Activated CD4-positive, alpha-beta T cell treated with anti-CD3 and anti-CD28 coated beads for 1 hour (primary cell): ENCODE measurements at places on chromosomes 11 and 22.

- no peak for DNase-seq
Measured at GRCh38 chr11:32087597-32087996, 3.3 kb upstream of the RCN1 start.

DNA sequence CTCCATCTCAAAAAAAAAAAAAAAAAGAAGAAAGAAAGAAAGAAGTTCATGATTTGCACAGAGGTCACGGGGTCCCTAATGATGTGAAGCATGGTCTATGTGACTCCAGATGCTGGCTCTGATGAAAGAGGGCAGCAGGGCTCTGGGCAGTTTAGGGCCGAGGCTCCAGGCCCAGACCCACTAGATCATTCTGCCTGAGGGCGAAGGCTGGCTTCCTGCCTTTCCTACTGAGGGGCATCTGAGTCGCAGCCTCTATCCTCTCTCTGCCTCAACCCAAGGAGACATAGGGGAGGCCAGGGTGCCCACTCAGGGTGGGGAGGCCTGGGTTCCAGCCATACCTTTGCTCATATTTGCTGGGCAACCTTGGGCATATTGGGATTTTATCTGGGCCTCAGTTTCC is 4.8 kb downstream of the SLC35E4 start:
- no peak for DNase-seq

DNA sequence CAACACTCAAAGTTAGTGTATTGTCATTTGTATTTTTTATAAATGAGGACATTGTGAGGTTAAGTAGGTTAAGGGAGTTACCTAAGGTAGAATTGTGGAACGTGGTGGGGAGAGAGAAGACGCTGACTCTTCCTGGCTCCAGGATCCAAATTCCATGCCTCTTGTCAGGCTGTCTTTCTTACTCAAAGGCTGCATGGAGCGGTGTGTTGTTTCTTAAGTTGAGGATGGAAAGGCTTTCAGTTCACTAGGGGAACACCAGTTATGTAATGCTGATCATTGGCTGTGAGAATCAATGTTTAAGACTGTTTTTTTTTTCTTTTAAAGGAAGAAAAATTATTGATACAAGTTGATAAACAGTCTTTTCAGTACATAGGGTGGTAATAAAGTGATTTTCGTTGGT is 2.9 kb downstream of the UBE2L3 start:
- no peak for DNase-seq

GRCh38 chr11:119149018-119149785 is at the start of gene ABCG4:
TSS of gene ABCG4 (plus strand) at chr11:119149052. CDS start at chr11:119149966, 914 bp downstream.
- no peak for DNase-seq

GRCh38 chr22:27685515-27685914 is 116.0 kb downstream of the MN1 start:
- no peak for DNase-seq

- DNase-seq = no peak
Measured at GRCh38 chr11:118380571-118380970, 20.8 kb upstream of the ATP5MG start.

DNA sequence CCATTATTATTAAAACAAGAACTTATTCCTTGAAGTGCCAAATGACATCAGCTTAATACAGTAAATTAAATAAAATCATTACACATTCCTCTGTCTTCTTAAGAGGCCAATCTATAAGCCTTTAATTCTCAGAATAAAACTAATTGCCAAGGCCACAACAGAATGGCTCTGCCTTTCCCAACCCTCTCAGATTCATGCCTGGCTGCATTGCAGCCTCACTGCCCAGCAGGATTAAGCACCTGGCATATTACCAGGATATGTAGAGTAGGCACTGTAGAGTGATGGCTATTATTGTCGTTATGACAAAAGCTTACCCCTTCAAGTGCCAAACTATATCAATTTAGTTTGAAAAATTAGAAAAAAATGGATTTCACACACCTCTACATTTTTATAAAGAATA is 9.4 kb upstream of the CALCA start:
- DNase-seq = no peak

DNA sequence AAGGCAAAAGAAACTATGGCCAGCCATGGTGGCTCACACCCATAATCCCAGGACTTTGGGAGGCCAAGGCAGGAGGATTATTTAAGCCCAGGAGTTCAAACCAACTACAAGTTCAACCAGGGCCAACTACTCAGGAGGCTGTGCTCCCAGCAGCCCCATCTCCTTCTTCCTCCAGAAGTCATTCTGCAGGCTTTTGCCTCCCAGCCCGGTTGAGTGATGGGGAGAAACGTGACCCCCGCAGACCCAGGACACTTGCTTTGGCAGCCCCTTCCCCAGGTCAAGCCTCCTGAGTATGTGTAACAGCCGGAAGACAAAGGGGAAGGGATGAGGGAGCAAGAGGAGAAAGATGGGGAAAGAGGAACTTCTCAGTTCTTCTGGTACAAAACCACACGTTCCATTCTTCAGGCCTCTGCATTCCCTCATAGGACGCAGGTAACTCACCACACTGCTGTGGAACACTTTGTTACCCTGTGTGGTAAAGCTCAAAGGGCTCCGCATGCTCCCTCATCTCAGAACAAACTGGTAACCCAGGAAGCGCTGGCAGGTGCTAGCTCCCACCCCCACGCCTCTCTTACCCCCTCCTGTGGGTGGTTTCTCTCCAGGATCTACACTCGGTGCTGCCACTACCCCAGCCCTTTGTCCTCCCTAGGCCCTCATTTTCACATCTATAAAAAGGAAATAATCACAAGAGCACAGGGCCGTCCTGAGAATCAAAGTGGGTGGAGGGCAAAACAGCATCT is 4.0 kb downstream of the SULT4A1 start:
- no peak for DNase-seq

GRCh38 chr11:123470842-123471241 is 40.8 kb downstream of the GRAMD1B start:
- DNase-seq = no peak

DNA sequence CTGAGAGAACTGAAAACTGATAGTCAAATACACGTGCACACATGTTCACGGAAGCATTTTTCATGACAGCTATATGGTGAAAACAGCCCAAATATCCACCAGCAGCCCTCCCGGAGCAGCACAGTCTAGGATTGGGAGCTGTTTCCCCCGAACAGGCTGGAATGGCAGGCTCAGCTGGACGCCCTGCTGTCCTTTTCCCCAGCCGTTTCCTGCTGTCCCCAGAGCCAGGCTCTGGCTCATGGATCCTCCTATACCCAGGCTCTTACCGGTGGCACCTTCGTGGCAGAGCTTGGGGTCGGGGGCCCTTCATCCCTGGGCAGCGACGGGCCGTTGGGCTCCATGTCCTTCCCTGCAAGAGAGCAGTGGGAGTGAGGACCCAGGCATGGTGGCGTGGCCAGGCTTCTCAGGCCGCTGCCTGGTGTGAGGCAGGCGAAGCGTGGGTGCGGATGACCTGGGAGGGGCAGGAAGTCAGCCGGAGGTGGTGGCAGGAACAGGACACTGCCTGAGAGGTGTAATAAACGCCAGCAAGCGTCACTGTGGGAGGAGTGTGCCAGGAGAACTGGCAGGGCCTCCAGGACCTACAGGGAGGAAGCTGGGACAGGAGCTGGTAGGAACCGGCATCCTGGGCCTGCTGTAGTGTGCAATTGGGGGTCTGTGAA is 38.8 kb downstream of the OSBPL5 start:
- no peak for DNase-seq

DNA sequence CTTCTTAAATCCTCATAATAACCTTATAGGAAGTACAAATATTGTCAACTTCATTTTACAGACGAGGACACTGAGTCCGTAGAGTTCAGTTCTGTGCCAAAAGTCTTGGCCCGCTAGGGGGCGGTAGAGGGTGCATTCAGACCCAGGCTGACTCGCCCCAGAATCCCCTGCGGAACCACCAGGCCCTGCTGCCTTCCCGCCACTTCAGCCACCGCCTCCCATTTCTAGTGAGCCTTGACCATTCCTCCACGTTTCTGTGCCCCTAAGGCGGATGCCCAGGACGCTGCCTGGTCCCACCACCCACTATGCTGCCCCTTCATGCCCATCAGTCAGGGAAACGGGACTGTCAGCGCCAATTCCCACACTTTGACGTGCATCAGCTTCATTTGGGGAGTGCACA is 19.1 kb downstream of the SYT13 start:
- DNase-seq = no peak

GRCh38 chr11:17985517-17985916 is 27.3 kb downstream of the SERGEF start:
- no peak for DNase-seq

DNA sequence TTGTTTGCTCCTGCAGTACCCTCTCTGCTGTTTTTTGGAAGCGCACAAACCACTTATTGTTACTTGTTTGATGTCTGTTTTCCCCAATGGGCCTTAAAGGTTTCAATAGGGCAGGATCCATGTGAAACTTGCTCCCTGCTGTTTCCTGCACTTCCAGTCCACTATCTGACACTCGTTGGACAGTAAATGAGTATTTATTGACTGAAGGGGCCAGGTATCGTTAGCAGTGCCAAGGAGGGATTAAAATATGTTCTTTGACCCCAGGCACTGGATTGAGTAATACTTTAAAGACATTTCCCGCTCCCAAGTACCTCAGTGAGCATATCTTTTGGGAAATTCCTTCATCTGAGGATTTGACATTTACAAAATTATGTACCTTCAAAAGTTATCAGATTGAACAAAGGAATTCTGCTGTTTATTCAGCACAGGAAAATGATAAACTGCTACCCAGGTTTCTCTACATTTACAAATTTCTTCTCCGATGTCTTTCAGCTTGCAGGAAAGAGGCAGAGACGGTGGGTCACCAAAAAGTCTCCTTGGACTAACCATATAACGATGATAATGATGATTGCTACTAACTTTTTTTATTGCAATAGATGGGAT is 23.3 kb upstream of the OR9Q2 start:
- DNase-seq = no peak

GRCh38 chr22:38347181-38347943 is 30.1 kb upstream of the CSNK1E start:
- DNase-seq = no peak

DNA sequence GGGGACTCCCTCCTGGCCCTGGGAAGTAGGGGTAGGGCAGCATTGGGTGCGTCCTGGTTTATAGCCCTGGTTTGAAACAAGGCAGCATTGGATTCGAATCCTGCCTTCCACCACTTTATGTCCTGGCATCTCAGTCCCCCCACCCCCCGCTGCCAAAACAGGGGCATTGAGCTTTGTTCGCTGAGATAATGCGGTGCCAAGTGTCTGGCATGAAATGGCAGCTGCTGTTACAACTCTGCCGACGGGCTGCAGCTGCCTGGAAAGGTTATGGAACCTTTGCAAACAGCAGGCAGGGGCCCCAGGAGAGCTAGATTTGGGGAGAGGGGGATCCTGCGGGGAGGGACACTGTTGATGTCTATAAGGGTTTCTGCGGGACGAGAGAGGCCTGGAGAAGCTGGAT is 1.9 kb downstream of the TST start:
- no peak for DNase-seq

DNA sequence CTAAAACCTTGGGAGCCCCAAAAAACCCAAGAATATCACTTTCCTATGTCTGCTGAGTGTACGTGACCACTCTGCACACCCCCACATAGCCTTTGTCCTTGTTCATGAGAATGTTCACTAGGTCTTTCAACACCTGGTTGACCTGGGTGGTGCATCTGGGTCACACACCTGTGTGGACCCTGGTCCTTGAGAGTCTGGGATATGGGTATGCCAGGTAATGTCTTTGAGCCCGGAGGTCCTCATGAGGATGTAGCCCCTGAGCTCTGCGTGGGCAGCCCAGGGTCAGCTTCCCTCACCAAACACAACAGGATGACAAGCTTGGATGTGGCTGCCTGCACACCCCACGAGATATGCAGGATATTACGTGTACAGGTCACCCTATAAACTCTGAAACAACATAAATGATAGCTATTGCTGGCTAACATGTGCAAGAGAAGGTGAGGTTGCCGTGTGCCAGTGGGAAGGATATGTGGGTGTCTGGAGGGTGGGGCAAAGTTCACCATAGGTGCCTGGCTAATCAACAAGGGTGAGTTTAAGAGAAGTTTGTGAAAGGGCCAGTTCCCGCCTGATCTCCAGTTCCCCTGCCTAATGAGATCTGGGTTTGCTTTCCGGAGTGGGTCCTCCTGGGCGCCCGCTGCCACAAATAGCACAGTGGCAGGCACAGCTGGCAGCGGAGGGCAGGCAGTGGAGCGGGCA is 1.4 kb upstream of the PPARA start:
- DNase-seq = no peak

- DNase-seq = no peak
Measured at GRCh38 chr22:39839204-39839603, 54.4 kb downstream of the ENTHD1 start.

DNA sequence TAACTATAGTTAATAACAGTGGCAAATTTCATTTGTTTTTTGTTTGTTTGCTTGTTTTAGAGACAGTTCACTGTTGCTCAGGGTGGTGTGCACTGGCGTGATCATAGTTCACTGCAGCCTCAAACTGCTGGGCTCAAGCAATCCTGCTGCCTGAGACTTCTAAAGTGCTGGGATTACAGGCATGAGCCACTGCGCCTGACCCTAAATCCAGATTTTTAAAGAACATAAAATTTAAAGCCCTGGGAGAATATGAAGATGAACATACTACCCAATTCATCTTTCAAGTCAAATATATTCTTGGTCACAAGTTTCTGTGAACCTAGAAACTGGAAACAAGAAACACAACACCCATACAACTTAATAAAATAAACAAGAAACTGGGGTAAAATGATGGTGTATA is 28.1 kb downstream of the RRAS2 start:
- no peak for DNase-seq

DNA sequence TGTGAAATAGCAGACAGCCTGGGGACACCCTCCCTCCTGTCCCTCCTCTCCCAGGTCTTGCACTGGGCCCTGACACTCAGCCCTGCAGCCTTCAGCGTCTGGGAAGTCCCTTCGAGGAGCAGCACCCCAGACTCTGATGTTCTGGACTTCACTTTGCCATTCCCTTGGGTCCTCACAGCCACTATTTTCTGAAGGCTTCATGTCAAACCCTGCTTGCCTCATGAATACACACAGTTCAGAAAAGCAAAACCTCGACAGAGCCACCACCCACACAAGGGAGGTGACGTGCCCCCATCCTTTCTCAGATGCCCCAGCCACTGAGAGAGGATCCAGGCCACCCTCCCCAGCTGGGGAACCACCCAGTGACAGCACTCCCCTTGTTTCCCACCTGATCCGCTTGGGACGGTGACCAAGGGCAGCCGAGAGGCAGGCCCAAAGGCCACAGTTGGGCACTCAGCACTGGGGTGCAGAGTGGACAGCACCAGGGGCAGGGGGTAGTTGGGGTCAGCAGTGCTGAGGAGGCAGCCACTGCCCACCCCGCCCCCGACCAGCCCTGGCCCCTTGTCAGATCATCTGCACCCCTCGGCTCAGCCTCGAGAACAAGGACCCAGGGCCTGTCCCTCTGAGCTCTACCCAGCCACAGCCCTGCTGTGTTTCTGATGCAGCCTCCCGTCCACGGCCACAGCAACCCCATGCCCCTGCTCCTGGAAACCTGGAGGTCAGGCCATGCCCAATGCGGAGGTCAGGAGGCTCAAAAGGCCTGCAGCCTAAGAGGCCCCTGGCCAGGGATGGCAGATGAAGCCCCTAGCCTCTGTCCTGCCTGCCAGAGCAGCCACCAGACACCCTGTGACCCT is 3.1 kb upstream of the TNNT3 start:
- no peak for DNase-seq

- no peak for DNase-seq
Measured at GRCh38 chr11:31764766-31765165, 46.4 kb downstream of the PAX6 start.
